ENCODE measurements at places on chromosomes 16 and 17.

- peak; percentile 95 for DNase-seq
These were observed 97.3 kb upstream of the METTL9 start for GRCh38 chr16:21501869-21502667.

GRCh38 chr17:58960068-58960467 lies 146.6 kb downstream of the TRIM37 start:
- no peak for DNase-seq

- DNase-seq, result no peak
These were observed 58.1 kb upstream of the CRISPLD2 start for GRCh38 chr16:84761448-84762368.

- no peak for DNase-seq
These were observed 879 bp downstream of the SOCS1 start for GRCh38 chr16:11254913-11255736.

DNA sequence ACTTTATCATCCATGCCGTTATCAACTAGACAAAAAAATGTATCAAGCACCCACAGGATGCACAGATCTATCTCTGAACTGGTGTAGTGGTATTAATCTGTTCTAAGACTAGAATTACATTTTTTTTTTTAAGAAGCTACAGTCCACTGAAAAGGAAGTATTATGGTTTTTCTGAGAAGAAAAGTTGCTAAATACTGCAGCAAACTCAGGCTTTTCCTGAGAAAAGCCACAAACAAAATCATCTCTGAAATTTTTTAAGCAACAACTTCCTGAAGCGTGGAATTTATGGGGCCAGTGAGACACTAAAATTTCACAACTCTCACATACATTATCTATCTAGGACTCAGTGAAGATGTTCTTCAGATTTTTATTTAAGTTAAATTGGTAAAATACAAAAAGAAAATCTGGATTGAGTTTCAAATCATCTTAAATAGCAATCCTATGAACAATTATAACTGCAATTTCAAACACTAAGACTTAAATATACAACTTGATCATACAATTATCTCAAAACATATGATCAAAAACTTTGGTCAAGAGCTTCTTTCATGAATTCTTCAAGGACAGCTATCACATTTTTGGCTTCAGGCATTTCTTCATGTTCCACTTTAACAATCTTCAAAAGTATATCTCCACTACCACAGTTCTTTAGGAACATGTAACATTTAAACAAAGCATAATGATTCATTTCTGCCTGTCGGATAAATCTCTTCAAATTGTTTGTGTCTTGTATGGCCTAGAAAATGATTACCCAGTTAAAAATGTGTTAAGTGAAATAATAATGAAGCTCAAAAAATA lies 10.5 kb downstream of the C17orf75 start:
- no peak for DNase-seq

DNA sequence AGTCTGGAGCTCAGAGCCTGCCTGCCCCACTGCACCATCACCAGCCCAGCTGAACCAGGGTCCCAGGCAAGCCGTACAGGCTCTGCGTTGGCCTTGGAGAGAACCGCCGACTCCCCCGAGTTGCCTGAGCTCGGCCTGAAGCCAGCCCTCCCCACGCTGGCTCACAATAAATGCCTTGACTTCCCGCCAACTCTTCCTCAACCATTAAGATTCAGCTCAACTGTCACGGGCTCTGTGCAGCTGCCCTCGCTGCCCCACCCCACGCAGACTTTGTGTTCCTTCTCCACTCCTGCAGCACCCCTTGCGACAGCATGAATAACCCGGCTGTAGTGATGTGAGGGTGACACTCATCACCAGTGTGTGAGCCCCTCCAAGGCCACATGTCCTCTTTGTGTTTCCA lies 4.8 kb upstream of the QPRT start:
- no peak for DNase-seq

DNA sequence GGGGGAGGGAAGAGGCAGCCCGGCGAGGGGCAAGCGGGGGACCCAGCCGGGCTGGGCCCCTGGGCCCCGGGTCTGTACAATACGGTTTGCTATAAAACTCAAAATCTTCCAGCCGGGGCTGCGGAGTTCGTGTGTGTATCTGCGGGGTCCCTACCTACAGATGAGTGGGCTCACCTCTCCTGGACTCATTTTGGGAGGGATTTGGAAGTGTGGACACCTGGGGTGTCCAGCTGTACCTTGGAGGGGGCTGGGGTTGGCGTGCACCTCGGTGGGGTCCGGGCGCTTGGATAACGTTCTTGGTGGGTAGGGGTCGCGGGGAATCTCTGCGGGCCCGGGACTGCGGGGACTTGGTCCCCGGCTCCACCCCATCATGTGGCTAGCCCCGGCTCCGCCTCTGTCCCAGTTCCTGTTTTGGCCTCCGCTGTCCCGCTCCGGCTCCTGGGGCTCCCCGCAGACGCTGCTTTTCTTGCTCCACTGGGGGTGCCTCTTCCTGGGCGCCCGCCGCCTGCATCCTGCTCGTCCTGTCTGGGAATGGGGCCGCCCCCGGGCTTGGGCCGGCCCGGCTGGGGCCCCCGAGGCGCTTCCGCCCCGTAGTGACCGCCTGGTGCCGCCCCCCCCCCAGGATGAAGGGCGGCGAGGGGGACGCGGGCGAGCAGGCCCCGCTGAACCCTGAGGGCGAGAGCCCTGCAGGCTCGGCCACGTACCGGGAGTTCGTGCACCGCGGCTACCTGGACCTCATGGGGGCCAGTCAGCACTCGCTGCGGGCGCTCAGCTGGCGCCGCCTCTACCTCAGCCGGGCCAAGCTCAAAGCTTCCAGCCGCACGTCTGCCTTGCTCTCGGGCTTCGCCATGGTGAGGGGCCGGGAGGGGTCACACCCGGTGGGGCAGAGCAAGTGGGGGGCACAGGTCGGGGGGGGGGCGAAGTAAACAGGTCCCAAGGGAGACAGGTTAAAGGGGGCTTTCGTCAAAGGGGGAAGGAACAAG lies at the start of gene ORAI3:
ORAI3 (plus strand) TSS at position 402 of the 983 bp plus-strand sequence; CDS start at position 624, 222 bp downstream.
- no peak for DNase-seq

GRCh38 chr17:10474536-10474935 lies 5.2 kb upstream of the MYH4 start:
- DNase-seq, result no peak

DNA sequence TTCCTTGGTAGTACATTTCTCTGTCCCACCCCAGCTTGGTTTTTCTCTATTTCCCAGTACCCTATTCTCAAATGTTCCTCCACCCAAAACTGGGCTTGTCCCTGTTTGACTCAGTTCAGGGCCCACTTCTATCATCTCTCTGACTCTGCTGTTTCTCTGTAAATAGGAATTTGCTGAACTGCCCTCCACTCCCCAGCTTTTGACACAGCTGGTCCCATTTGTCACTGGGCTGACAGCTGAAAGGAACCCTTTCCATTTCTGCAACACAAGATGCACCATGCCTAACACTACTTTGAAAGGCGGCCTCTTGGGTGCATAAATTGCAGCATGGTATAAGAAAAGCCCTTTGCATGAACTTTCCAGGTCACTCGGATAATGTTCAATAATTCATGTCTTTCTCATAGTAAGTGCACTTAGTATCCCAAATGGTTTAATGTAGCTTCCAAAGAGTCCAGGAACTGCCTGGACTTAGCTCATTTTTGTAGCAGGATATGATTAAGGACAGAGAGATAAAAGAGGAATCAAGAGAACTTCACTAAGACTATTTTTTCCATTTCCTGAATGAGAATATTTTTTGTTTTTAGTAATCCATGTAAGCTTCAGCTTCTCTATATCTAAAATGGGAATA lies 256.7 kb downstream of the CDH11 start:
- no peak for DNase-seq

DNA sequence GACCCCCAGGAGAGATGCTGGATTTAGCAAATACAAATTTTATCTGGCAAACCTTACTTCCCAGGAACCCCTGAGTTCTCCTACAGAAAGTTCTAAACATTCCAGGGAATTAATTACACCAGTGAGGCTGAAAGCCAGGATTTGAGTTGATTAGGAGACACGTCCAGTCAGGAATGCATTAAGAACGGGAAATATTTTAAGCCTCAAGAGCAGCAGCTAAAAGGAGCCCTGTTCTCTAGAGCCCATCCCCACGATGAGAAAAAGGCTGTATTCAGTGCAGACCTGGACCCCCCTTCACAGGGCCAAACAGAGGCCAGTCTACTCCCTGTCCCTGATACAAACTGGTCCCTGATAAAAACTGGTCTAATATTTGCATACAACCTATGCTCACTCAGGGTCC lies 55.0 kb downstream of the VAT1L start:
- no peak for DNase-seq

- no peak for DNase-seq
These were observed 17.4 kb downstream of the ASPSCR1 start for GRCh38 chr17:81994593-81995462.

DNA sequence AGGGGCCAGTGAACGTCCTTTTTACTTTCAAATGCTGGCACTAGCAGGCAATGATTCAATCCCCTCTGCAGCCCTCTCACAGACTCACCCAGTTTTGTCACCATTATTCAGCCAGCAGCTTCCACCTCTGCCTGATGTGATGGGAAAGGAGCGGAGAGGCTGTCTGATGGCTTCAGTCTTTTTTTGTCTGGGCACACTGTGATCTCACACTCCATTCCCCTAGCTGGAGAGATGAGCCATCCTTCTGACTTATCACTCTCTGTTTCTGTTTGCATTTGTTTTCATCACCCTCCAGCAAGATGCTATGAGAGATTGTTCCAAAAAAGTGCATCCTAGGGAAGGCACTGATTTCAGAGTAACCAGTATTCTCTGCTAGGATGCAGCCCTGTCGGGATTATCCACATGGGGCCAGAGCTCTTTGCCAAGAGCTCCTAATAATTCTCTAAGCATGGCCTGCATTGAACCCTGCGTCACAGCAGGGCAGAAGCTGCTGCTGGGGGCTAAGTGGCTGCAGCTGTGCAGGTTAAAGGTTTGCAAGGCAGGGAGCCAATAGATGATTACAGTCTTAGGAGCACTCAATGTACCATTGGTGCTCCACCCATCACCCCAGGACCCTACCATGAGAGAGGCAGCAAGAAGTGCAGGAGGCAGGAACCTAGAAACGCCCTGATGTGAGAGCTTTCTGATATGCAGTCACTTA lies 236.1 kb upstream of the C16orf82 start:
- DNase-seq, result no peak

DNA sequence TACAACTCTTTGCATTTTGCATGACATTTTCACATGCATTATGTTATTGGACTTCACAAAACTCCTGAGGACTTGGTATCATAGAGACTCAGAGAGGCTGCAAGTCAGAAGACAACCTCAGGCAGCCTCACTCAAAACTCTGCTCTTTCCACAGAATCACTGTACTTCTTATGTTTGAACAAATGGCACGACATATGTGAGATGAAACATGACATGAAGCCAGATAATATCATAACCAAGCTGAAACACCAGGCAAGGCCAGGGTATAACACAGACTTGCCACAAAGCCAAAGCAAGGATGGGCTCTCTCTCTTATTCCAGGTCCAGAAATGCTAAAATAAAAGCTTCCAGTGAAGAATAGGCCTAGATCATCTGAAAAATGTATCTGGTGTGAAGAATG lies 425.8 kb upstream of the CDH5 start:
- DNase-seq, result no peak

DNA sequence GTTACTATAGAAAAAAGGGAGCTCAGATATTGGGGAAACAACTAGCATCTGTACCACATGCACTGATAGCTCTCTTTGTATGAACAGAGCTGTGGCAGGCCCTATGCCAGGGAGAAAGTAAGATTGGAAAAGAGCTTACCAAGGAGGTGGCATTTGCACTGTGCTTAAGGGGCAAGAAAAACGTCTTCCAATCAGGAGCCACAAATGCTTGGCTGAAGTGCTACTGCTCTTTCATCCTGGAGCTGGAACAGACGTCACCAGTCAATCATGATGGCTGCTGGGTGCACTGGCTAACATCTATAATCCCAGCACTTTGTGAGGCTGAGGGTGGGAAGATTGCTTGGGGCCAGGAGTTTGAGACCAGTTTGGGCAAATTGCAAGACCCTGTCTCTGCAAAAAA lies 218.5 kb downstream of the SEC14L1 start:
- DNase-seq, result no peak

DNA sequence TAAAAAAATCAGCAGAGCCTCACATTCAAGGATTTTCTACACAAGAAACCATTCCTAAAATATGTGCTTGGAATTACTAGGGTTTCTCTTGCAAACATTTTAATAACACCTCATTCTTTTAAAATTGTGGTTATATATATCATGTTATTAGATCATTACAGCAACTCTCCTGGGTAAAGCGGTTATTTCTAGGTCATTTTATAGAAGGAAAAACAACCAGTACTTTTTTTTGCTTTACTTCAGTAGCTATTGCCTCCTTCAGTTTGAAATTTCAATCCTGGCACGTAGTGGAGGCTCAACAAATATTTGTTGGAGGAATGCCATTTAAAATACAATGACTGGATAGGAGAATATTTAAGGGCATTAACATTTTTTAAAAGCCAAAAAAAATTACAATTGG lies 220.6 kb downstream of the CDRT15L2 start:
- DNase-seq, result no peak
